COR-L47 (cell line): ENCODE measurements at places on chromosomes 2 and 18.

DNA sequence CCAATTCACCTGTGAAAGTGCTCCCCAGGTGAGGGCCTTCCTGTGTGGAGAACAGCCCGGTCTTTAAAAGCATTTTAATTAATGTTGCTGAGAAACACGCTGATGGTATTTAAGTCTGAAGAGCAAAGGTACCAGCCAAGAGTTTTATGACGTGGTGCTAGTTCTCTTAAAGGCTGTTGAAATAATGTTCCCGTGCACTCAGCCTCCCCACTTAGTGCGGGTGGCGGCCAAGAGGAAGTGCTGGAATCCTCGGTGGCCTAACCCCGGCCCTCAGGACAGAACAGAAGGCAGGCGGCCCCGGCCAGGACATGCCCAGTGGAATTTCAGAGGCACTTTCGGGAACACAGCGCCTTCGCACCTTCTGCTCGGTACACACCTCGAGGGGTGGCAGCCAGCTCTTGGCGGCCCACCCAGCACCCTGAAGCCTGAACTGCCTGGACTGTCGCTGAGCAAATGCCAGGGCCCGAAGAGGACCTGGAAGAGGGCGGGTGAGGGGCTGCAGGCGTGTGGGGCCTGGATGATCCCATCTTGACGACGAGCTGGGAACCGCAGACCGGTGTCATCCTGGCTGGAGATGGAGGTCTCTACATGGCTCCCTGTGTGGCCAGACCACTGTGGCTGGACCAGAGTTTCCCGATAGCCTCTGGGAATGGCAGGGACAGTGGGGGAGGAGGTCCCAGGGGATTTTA, 142.9 kb downstream of the ASB1 start:
- DNase-seq, result no peak

- DNase-seq, result no peak
Measured at GRCh38 chr2:129915303-129915840, 64.1 kb upstream of the RAB6C start.

- no peak for DNase-seq
Measured at GRCh38 chr2:46239847-46240181, 57.4 kb upstream of the EPAS1 start.

DNA sequence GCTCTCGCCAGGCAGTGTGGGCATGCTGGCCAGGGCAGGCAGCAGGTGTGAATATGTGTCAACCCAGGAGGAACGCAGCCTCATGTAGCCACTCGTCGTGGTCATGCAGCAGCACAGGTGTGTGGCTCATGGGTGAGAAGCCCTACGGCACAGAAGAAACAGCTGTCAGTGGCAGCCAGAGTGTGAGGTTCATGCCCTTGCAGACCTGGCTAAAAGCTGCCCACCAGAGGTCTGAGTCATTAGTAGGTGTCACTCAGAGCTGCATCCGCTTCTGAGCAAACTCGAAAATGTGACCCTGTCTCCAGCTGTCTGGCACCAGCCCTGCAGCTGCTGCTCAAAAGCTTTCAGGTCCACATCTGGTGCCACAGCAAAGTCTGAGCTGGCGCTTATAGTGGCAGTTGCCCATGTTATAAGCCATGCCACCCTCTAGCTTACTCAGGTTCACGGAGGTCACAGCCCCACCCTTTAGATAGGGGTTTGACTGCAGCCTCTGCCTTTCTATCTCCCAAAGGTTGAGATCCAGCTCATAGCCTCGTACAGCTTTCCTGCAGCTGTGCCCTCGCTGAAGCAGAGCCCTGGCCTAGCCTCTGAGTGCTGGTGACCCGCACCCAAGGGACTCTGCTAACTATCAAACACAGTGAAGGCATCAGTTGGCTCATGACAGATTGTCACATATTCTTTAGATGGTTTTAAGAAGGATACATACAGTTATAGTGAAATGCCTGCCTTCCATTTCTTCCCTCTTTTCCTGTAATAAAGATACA, 195.0 kb downstream of the CCDC102B start:
- no peak for DNase-seq

DNA sequence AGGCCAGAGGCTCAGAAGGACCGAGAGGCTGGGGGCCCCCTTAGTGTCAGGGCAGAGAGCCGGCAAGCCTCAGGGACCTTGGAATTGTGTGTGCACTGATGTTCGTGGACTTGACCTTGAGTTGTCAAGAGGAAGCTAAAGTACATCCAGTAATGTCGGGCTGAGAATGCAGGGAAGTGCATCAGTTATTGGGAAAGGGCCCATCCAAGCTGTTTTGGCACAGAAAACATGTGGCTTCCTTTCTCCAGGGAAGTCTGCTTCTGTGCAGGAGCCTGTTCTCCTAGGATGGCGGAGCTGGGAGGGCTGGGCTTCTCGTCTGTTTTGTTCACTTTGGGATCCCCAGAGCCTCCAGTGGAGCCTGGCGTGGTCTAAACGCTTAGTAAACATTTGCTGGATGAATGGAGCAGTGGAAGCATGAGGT, 23.7 kb downstream of the ATOH8 start:
- DNase-seq, result no peak

DNA sequence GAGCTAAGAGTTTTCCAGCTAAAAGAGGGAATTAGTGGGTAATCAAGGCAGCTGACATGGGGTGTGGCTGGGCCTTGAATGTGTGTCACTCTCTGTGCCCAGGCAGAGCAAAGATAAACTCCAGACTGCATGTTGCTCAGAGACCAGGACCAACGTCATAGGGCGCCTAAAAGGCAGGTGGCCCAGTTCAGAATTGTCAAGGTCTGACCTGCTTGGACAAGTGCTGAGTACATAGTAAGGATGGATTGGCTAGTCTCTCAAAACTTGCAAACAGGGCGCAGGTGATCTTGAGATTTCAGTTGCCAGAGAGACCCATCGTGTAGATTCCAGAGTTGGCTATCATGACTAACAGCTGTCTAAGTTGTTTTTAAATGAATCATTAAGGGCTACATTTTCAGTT, 19.0 kb downstream of the CLUL1 start:
- no peak for DNase-seq

DNA sequence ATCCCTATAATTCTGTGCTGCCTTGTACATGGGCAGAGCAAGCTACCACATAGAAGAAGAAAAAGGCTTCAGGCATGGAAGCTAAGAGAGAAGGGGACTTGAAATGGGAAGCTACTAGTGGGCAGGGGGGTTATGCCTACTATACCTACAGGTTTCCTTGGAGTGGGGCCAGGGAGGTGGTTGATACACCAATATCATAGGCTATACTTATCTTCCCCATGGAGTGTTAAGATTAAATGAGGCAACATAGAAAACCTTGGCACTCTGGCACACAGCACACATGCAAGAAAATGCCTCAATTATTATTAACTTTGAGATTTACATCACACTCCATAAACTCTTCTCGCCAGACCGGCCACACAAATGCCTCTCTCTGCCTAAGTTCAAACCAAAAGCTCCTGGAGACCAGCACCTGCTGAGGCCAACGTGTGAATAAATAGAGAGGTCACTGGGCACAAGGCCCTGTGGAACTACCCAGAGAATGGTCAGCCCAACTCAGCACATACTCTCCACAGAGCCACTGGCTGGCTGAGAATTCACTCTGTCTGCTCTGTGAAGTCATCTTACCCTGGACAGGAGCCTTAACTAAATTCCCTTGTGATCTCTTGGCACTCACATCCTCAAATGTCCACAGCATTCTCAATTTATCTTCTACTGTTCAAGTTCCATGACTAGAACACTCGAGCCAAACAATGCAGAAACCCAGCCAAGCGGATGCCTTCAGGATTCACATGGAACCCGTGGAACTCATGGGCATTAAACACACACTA, 498.7 kb downstream of the BCL11A start:
- DNase-seq, result no peak

DNA sequence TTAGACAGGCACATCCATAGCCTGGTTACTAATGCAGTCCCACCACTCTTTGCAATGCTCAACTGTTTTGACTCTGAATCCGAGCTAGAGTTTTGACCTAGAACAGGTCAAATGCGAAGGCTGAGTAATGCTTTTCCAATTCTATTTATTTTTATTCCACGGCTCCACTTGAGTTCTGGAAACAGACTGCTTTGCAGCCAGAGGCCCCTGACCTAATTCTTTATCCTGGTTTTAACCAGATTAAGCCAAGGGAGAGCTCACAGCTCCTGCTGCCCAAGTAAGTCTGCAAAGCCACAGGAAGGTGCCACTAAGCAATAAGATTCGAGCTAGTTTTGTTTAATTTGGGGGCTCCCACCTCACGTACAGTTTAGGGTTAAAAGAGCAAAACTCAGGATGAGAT, 51.4 kb downstream of the MREG start:
- DNase-seq, result no peak

GRCh38 chr2:187869195-187869594, 315.0 kb upstream of the TFPI start:
- no peak for DNase-seq

- no peak for DNase-seq
Measured at GRCh38 chr2:36445185-36445866, 89.7 kb downstream of the CRIM1 start.

- DNase-seq, result no peak
Measured at GRCh38 chr18:45565280-45565970, 49.9 kb upstream of the SLC14A2 start.
